ENCODE measurements at places on chromosomes 2 and 18.

DNA sequence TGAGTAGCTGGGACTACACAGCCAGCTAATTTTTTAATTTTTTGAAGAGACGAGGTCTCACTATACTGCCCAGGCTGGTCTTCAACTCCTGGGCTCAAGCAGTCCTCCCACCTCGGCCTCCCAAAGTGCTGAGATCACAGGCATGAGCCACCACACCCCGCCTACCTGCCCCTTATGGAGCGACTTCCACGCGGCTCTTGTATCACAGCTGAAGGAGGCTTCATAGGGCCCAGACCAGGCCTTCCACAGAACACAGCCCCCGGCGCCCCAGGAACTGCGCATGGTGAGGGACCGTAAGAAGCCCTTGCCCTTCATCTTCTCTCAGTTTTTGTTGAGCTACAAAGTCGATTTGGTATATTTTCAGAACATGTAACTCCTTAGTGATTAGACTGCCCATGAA is 220.3 kb downstream of the KLHL29 start:
- DNase-seq, result no peak

- no peak for DNase-seq
These were observed 5.4 kb upstream of the IL1R2 start for GRCh38 chr2:101986376-101986775.

GRCh38 chr18:8283891-8284585 is 325.2 kb upstream of the RAB12 start:
- DNase-seq, result no peak

DNA sequence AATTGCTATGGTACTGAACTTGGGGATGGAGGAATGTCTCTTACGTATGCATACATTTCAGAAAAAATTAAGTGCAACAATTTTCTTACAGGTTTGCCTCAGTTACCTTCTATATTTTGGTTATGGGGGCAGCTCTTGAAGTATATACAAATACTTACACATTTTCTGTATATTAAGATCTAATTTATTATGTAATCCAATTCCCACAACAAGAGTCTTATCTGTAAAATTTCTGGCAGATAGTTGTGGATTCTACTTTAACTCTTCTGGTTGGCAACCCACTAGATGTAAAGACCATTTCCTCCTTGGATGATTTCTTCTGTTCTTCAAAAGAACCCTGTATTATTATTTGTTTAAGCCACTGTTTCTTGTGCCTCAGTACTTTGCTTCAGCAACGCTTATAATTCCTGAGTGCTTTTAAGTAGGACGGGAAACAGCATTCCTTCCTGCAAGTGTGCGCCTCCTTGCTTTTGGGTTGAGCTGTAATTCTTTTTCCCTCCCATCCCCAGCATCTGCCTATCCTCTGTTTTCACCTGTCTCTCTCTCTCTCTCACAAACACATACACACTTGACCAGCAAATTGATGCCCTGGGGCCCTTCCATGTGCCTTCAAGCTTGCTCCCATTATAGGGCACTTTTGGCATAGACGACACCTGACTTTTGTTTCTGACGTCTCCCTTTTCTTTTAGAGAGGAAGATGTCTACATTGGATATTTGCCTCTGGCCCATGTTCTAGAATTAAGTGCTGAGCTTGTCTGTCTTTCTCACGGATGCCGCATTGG is 61.4 kb downstream of the ACSL3 start:
- no peak for DNase-seq

GRCh38 chr2:202717598-202718310 is 83.0 kb downstream of the FAM117B start:
- DNase-seq, result no peak

DNA sequence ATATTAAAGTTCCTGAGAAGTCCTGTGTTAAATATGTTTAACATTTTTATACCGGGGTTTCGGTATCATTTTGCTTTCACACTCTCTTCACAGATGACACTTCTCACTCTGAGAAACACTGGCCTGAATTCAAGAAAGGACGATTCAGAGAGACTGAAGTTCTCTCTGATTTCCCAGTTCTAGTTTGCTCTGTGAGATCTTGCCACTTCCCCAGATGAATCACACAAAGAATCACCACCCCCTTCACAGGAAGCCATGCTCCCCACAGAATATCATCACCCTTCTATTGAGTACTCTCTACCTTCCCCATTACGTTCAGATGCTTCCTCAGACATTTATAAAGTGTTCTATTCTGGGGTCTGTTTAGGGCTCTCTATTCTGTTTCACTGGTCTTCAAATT is 16.1 kb upstream of the CD207 start:
- no peak for DNase-seq

DNA sequence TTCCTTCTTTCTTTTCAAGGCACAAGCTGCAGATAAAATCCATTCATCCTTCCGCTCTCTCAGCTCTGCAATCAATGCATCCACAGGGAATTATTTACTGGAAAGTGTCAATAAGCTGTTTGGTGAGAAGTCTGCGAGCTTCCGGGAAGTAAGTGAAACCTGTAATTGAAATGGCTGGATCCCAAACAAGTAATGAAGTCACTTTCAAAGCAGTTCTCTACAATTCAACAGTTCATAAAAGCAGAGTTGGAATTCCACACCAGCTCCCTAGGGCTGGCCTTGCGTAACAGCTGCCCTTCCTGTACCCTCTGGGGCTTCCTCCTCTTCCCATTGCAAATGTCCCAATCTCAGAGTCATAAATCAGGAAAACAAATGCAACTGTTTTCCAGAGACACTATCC is 9.6 kb downstream of the SERPINB2 start:
- no peak for DNase-seq

Measured in pancreas (tissue), 10 donors.